ENCODE measurements at places on chromosomes 13 and 19. TPM values are rescaled to one million over a fixed set of nuclear protein-coding genes. Genes with fewer than 3 reads are reported as not detected.

DNA sequence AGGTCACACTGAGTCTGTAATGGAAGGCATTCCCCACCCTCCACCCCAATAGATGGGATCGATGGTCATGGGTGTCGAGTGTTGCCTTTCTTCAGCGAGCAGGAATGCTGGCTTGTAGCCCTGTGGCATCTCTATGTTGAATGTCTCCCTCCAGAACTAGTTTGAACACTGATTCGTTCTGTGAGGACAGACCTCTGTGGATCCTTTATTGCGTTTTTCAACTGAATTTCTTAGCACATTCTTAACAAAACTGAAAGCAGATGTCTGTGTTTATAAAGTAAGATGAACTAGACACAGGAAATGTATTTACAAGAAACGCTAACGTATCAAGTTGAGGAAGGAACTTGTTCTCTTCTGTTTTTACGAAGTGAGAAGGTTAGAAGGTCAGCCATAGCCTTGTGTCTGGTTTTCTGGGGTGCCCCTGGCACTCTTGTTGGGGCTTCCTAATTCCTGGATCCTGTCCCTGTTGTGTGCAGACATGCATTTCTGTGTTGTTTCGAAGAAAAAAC lies 36.8 kb upstream of the TM9SF2 start:
- DNase-seq: peak; percentile 30

DNA sequence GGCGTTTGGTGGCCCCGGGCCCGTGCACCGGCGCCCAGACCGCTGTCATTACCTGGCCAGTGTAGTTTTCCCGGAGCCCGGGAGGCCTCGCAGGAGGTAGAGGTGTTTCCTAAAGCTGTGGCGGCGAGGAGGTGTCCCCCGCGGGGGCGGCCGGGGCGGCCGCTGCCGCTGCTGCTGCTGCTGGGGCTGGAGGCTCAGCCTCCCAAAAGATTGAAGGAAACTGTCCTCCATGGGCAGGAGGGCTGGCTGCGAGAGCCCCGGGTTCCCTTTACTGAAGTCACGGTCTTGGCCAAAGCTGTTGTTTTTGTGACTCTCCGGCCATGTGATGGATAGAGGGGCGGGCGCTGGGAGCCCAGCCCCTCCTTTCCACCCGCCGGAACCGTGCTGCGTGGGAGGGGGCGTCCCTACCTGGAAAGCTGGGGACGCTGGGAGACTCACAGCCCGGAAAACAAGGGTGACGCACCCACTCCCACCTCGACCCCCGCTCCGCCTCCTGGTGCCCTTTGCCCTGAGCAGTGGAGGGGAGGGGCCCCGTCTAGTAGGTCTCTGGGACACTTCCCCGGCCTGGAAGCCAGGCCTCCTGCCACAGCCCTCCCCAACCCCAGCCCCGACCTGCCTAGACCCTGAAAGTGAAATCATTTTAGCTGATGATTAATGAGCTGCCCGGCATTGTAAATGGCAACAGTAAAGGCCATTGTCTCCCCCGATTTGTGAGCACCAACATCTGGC lies at the start of gene N4BP2L1:
Gene N4BP2L1 (minus strand): TSS at position 279 of the 729 bp plus-strand sequence. CDS start 48 bp downstream, at position 231.
- peak; percentile 57 for DNase-seq

DNA sequence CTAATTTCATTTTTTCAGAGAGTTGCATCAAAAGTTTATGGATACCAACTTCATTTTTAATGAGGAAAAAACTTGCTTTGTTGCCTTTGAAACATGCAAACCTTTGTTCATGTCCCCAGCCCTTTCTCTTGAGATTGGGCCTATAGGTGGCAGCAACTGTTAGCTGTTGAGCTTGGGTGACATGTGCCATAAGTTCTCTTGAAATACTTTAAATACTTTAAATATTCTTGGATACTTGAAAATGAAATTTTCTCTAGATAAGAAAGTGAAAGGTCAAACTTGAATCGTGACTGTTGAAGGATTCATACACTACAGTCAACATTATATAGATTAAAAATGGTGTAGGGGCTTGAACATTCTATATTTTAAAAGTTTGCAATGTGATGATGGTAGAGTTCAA lies 294.9 kb downstream of the NDFIP2 start:
- peak; percentile 74 for DNase-seq

- no peak for DNase-seq
Observed at GRCh38 chr19:43667126-43667875, 2.7 kb downstream of the PLAUR start.

DNA sequence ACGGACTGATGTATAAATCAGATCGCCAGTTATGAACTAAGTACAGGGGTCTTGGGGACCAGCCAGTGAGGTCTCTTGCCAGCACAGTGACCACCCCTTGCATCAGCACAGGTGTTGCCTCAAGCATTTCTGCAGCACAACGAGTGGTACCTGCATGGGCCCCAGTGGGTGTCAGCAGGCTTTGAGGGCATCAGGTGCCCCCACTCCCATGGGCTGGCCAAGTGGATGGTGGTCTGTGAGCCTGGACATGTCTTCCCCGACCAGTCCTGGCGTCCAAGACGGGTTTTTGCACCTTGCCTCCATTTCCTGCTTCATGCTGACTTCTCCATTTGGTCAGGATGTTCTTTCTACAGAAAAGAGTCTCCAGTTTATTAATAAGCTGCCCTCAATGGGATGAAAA lies 22.4 kb upstream of the ARHGEF7 start:
- no peak for DNase-seq

Gene SMIM24
- total RNA-seq: not detected

- DNase-seq: peak; percentile 49
Observed at GRCh38 chr19:14139944-14140343, 3.6 kb upstream of the ASF1B start.

DNA sequence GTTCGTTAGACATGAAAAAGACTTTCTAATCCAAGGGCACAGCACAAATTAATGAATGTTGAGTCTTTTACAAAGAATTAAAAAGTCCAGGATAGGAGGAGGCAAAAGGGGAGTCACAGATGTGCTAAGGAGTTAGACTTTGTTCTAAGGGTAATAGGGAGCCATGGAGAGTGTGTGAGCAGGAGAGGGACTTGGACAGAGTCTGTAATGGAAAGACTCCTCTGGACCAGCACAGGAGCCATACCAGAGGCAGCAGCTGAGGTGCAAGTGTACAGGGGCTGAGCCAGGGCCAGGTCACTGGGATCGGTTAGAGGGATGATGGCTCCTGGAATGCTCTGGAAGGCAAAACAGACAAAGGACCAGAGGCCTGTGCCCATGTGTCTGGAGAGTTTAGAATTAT lies 10.5 kb downstream of the GTPBP3 start:
- no peak for DNase-seq

DNA sequence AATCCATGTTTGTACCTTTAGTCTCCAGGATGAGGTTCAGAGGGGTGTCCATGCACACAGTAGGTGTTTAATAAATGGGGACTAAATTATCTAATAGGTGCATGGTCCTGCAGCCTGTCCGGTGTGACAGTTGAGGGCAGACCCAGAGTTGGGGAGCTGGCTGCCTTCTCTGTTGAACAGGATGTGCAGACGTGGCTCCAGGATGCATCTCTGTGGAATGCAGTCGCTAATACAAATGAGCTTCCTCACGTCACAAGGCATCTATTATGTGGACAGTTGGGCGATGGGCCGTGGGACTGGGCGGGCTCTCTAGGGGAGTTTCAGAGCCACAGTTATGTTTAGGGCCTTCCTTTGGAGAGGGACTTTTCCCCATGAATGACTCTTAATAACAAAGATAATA lies 71.0 kb downstream of the SIPA1L3 start:
- DNase-seq: peak; percentile 31

Gene ZNF541
- total RNA-seq: not detected

Gene CCNE1
- 2.6 TPM for total RNA-seq

GRCh38 chr19:3743486-3743885 lies 18.0 kb downstream of the APBA3 start:
- DNase-seq: no peak

Gene ZNF181
- total RNA-seq: 53.9 TPM

DNA sequence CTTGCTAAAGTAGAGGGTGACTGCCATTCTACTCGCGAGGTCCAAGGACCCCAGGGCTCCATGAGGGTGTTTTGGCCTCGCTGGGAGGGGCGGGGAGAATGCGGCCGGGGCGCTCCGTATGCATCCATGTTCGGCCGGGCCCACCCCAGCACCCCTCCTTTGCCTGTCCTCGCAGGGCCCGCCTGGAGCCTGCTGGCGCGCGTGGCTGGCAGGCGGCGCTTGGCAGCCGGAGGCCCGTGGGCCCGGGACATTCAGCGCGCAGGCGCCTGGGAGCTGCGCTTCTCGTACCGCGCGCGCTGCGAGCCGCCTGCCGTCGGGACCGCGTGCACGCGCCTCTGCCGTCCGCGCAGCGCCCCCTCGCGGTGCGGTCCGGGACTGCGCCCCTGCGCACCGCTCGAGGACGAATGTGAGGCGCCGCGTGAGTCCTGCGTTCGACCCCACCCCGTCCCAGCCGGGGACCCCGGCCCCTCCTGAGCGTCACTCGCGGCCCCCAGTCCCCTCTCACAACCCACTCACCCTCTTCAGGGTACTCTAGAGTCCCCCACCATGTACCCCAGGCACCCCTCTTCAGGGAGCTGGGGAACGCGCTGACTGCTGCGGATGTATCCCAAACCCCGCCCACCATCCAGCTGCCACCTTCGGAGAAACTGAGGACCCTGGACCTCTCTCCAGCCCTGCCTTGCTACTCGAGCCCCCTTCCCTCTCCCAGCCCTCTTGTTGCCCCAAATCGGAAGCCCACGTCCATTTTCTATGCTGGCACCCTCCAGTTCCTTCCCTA lies 4.1 kb downstream of the DLL3 start:
- peak; percentile 38 for DNase-seq

DNA sequence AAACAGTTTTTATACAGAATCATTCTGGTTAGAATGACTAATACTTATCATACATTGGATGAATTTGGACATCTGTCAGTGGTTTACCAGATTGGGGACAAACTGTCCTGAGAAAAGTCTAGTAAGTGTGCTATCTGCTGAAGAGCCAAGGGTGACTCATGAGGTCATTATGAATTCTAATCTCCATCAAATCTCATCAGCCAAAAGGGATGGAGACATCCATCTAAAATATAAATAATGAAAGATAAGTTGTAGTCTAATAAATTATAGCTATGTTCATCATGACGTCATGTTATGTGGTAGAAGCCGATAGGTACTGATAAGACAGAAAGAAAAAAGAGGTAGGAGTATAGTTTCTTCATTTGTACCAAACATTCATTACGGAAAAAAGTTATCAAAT lies 804.4 kb downstream of the PCDH9 start:
- DNase-seq: no peak

Gene SLAIN1
- 1.4 TPM for total RNA-seq

Gene ZBTB32
- total RNA-seq: not detected

- DNase-seq: no peak
Observed at GRCh38 chr13:51955816-51956603, 55.2 kb downstream of the ATP7B start.

DNA sequence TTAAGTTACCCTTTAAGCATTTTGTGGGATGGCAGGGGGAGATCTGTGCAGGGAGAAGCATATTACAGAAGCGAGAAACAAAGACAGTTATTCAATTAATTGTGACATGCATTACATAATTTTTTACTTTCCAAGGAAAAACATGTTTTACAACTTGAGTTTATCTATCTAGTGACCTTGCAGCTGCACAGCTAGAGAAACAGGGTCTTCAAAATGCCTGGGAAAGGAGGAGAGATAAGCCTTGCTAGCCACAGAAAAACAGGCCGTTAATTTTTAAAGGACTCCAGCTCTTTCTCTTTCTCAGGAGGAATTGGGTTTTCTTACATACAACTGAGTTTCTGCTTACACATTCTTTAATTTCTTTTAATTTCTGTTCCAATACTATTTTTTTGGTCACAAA lies 14.8 kb upstream of the ZNF431 start:
- DNase-seq: no peak

GRCh38 chr19:40703029-40703755 lies 12.7 kb upstream of the NUMBL start:
- no peak for DNase-seq

- DNase-seq: no peak
Observed at GRCh38 chr13:79349011-79349410, 57.0 kb downstream of the RBM26 start.

- no peak for DNase-seq
Observed at GRCh38 chr19:46648060-46648960, 12.3 kb upstream of the GNG8 start.

- DNase-seq: no peak
Observed at GRCh38 chr19:17829855-17830566, 8.7 kb upstream of the INSL3 start.

GRCh38 chr13:110423689-110424302 lies 116.7 kb downstream of the COL4A2 start:
- DNase-seq: no peak

DNA sequence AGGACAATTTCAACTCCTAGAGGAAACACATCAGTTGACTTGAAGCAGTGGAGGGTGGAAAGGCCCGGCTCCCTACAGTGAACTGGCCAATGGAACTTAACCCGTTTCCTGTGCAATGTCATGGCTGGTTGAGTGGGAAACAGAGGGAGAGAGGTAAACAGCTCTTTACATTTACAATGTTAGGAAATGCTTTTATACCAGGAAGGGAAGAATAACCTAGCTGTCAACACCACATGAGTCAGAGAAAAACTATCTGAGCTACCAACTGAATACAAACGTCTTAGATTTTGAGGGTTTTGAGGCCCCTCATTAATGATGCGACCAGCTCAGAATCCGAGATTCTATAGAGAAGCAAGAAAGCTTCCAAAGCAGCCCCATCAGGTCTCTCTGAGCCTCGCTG lies 36.7 kb downstream of the CARD8 start:
- no peak for DNase-seq

GRCh38 chr13:34913040-34913439 lies 29.0 kb upstream of the NBEA start:
- peak; percentile 5 for DNase-seq

GRCh38 chr13:68439817-68440216 lies 1209.7 kb upstream of the PCDH9 start:
- no peak for DNase-seq

Data from umbilical cord (tissue), 2 donors.